Endothelial cell (in vitro differentiated cells): ENCODE measurements at places on chromosomes 11 and 22.

DNA sequence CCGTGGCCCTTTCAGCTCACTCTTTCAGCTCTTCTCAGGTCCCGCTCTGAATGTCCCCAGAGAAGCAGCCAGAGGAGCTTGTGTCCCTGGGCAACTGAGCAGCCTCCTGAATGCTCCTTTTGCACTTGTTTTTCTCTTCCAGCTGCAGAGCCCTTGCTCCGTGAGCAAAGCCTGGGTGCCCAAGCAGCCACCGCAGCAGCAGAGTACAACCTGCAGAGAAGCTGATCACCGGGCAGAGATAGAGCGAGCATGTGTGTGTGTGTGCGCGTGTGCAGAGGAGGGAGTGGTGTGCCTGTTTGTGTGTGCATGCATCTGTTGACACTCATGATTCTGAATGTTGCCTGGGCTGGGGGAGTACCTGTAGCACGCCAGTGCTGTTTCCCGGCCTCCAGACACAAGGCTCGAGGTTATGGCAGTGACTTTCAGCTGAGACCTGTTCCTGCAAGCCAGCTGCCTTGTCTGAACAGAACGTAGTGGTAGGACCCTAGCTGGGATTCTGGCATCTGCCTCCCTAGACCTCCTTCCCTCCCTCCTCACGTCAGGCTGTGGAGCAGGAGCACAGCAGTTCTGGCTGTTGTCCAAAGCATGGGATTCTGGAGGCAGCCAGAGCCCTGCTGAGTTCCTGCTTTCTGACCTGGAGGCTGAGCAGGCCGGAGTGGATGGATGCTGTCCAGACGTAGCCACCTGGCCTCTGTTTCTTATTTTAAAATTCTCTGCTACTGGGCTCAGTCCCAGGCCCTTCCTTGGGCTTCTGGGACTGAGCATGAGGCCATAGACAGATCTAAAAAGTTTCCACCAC is 4.5 kb upstream of the MAPK8IP1 start:
- no peak for DNase-seq

- no peak for DNase-seq
Measured at GRCh38 chr11:16536513-16536912, 180.2 kb upstream of the SOX6 start.

DNA sequence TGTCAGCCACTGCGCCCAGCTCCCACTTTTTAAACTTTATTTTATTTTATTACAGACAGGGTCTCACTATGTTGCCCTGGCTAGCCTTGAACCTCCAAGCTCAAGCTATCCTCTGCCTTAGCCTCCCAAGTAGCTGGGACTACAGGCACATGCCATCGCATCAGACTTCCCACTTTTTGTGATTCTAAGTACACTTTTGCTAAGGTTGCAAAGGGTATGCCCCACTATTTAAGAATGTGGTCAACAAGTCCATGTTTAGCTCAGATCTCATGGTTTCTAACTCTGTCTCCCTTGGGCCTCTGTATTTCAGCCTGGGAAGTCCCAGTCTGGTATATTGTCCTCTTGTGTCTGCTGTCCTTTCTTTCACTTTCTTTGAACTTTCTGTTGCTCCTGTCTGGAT is 35.3 kb downstream of the EXPH5 start:
- DNase-seq: no peak

- no peak for DNase-seq
Measured at GRCh38 chr22:35506259-35506570, 34.4 kb upstream of the RASD2 start.

DNA sequence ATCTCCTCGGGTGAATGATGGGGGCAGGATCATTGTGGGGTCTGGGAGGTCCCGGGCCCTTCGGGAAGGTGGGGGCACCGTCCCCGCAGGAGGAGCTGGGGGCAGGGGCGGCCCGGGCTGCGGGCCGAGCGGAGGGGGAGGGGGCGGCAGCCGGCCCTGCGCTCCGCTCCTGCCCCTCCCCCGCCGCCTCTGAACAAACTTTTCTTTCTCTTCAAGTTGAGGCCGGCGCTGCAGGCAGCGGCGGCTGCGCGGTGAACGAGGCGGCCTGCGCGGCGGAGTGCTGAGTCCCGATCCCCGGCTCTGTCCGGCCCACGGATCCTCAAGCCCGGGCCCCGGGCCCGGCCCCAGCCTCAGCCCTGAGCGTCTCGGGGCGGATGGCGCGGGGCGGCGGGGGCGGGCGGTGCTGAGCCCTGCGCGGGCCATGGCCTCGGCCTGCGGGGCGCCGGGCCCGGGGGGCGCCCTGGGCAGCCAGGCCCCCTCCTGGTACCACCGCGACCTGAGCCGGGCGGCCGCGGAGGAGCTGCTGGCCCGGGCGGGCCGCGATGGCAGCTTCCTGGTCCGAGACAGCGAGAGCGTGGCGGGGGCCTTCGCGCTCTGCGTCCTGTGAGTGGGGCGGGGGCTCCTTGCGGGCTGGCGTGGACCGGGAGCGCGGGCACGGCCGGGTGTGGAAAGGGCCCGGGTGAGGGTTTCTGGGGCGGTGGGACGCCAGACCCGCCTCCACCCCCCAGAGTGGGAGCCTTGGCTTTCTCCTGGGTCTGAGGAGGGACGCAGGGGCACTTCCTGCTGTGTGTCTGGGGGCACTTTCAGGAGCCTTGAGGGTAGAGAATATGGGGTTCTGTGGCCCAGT is at the start of gene INPPL1:
Gene INPPL1, plus strand, starts transcription at position 204 of the 847 bp plus-strand sequence. Its CDS starts 218 bp downstream, at position 422.
- peak; percentile 58 for DNase-seq

- DNase-seq: no peak
Measured at GRCh38 chr11:75040167-75040770, 51.5 kb downstream of the NEU3 start.

DNA sequence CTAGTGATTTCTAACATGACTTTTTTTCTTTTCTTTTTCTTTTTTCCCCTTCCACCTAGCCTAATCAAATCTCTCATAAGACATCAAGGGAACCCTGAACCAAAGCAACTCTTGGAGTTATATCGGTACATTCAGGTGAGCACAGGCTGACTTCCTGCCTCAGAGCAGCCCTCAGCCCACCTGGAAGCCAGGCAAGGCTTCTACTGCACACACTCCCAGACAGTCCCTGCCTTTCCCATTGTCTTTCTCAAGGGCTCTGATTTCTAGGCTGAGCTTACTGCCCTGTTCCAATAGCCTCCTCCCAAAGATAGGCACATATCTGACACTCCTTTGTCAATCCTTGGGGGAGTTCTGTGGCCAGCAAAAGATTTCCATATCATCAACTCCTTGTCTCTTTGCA is 629.5 kb downstream of the NTM start:
- DNase-seq: no peak

DNA sequence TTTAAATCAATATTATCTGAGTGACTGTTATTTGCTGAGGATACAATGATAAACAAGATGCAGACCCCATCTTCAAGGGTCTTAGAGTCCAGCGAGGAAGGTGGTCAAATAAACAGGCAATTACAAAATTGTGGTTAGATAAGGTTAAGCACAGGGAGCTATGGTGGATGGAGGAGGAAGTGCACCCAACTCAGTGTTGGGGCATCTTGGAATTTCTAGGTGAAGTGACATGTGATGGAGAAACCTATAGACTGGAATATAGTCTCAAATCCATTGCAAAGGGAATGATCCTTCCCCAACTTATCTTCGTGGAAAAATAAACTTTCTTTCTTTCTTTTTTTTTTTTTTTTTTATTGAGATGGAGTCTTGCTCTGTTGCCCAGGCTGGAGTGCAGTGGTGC is 3.4 kb upstream of the PTPRJ start:
- no peak for DNase-seq

- no peak for DNase-seq
Measured at GRCh38 chr11:19605520-19606371, 106.9 kb upstream of the NAV2 start.

DNA sequence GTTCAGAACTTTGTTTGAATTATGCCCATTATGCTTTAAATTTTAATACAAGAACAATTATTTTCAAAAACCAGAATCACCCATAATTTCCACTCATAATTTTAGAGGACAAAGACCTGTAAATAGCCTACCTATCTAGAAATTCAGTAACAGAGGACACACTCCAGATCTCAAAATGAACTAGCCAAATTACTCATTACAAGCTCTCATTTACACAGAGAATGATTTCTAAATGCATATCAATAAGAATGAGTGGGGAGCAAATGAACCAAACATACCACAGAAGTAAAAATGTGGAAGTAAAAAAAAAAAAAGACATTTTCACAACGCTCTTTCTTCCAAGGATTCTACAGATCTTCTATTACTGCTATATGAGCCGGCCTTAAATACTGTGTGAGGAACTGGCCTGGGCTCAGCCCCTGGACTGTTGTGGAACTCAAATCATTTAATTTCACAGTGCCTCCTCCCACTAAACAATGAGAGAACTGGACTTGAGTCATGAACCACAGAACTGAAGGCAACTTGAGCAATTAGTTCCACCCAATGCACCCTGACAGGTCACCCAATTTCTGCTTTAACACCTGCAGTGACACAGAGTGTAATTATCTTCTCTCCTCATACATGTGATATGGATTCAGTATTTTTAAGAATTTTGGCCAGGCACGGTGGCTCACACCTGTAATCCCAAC is 8.0 kb downstream of the MRTFA start:
- DNase-seq: no peak

GRCh38 chr11:61873588-61874376 is 17.6 kb downstream of the FADS3 start:
- DNase-seq: no peak

GRCh38 chr11:64787526-64788320 is 9.4 kb upstream of the SF1 start:
- peak; percentile 79 for DNase-seq

- peak; percentile 34 for DNase-seq
Measured at GRCh38 chr11:128153697-128154048, 433.7 kb downstream of the ETS1 start.

DNA sequence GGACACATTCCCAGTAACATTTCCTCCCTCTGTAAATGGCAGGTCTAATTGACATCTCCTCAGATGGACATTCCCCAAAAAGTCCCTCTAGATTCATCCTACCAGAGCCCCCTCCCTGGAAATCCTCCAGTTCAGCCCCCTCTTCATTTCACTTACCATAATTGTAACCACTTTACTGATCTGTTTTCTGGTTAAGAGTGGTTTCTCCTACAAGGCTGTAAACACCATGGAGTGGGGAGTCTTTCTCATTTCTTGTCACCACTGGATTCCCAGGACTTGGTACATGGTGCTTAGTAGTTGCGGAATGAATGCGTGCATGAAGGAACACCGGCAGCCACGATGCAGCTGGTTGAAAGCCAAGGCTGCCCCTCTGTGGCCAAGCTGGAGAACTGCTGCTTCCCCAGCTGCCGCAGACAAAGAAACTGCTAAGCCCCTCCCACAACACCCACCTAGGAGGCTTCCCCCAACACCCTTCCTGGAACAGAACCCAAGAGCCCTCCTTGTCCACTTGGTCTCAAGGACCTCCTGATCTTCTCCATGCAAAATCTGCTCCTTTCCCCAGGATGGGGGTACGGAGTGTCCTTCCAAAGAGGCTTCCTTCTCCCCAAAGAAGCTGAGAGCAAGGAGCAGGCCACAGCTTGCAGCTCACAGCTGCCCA is 18.6 kb upstream of the SCARF2 start:
- DNase-seq: peak; percentile 85

DNA sequence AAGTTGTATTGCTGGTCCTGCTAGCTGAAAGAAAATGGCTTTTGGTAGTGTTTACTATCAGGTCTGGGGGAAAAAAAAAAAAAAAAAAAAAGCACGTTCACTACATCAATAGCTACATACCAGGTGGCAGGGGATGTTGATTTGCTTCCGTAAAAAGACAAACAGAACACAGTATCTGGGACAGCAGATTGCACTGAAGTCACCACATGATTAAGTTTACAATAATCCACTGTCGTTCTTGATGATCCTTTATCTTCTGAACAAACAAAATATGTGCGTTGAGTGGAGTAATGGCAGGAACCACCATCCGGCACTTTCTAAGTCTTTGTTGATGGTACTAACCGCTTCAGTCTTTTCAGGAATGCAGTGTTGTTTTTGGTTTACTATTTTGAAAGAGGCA is 48.7 kb downstream of the DDX6 start:
- no peak for DNase-seq

DNA sequence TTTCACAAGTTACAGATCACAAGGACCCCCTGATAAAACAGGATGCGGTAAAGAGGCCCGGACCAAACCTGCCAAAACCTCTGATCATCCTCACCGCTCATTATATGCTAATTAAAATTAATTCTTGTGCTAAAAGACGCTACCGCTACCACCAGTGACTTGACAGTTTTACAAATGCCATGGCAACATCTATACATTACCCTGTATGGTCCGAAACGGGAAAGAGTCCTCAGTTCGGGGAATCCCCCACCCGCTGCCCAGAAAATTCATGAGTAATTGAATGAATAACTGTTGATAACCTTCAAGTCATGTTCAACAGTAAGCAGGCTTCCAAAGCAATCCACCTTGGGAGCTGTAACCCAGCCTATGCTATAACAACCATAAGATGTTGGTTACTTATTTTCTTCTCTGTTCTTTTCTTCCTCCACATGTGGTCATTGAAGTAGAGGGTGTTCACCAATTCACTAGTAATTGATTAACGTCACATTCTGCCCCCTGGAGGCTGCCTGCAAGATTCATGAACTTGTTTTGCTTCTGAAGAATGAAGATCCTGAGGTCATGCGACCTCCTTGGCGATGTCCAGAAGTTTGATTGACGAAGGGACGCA is 20.6 kb downstream of the APOBEC3H start:
- DNase-seq: peak; percentile 71

GRCh38 chr22:25650833-25651232 is 86.4 kb downstream of the GRK3 start:
- DNase-seq: no peak

GRCh38 chr22:17891481-17892167 is 117.4 kb upstream of the BID start:
- DNase-seq: peak; percentile 36

DNA sequence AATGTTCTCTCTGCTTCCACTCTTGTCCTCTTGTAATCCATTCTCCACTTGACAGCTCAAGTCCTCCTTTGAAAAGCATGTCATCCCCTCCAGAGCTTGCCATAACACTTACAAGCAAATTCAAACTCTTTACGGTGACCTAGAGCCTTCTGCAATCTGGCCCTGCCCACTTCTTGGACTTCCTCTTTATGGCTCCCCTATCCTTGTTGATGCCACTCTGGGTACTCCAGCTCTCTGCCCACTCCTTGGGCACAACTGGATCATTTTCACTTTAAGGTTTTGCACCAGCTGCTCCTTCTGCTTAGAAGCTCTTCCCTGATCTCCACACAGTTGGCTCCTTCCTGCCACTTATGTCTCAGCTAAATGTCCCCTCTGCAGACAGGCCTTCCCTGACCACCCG is 217.9 kb downstream of the DSCAML1 start:
- DNase-seq: no peak

- DNase-seq: peak; percentile 79
Measured at GRCh38 chr11:60924110-60924905, at the start of gene TMEM132A. Gene TMEM132A (plus strand): TSS chr11:60924460. CDS start chr11:60924634, 174 bp downstream.

DNA sequence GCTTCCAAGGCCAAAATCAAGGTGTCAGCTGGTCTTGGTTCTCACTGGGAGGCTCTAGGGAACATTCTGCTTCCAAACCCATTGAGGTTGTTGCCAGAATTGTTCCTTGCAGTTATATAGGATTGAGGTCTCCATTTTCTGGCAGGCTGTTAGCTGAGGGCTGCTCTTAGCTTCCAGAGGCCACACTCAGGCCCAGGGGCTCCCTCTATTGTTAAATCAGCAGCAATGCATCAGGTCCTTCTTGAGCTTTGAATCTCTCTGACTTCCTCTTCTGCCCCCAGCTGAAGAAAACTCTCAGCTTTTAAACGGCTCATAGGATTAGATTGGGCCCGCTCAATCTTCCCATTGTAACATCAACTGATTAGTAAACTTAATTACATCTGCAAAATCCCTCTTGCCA is 39.3 kb upstream of the BSX start:
- peak; percentile 32 for DNase-seq
